Uterus (tissue), 4 donors: ENCODE measurements at places on chromosomes 13 and 19. TPM values are rescaled to one million over a fixed set of nuclear protein-coding genes. Genes with fewer than 3 reads are reported as not detected.

DNA sequence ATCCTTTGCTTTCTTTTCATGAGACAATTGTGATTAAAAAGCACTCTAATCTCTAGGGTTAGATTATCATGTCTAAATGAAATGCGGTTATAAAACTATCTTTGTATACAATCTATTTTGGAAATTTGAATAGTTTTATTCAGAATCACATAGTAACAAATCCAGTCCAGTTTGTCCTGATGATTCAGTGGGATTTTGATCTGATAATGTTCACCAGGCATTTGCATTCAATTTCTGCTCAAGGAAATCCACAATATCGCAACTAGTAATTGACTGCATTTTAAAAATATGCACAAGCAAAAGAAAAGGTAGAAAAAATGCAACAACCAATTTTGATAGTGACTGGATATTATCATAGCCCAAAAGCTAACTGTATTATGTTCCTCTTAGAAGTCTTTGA, 63.8 kb downstream of the ITGBL1 start:
- DNase-seq: no peak
- H3K4me1 ChIP-seq: no peaks in the 10 kb centered on the region
- H3K36me3 ChIP-seq: no peaks in the 10 kb centered on the region
- no peak overlapping the region for H3K27ac ChIP-seq
- H3K4me3 ChIP-seq: no peak overlapping the region
- no peaks in the 10 kb centered on the region for H3K27me3 ChIP-seq

- peak overlapping the region; percentile 41 for H3K27ac ChIP-seq
- H3K4me1 ChIP-seq: no peaks in the 10 kb centered on the region
- no peaks in the 10 kb centered on the region for H3K27me3 ChIP-seq
- peak; percentile 17 for DNase-seq
Measured at GRCh38 chr13:51397262-51397941, 55.4 kb downstream of the INTS6 start.

- H3K4me1 ChIP-seq: peaks cover 16% of the 10 kb centered on the region
- H3K27ac ChIP-seq: peak overlapping the region; percentile 78
- H3K4me3 ChIP-seq: no peak overlapping the region
- H3K27me3 ChIP-seq: peaks cover 32% of the 10 kb centered on the region
- H3K36me3 ChIP-seq: no peaks in the 10 kb centered on the region
Measured at GRCh38 chr13:28496188-28496564, 1.2 kb upstream of the FLT1 start.

DNA sequence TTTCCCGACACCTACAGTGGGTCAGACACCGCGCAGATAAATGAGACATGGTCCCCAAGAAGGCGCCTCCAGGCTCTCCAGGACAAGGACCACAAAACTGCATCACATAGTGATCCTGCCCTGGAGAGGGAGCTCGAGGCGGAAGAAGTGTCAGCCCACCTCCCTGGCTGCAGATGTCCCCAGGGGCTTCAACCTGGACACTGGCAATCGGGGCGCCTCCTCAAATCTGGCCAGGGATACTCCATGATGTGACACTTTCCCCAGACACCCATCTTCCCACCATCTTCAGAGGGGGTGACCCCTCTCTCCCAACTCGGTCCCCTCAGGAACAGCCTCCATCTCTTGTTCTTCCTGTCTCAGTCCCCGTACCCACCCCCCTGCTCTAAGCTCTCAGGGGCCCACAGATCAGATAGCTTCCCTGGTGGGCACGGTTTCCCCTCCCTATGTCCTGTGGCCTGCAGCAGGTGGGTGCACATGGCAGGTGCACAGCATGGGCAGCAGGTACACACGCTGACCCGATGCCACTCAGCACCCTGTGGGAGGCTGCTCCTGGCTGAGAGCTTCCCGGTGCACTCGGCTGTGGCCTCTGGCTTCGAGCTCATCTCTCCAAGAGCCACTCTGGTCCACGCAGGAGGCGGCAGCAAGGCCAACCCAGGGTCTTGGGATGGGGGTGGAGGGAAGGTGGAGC, 61.2 kb downstream of the PEPD start:
- no peaks in the 10 kb centered on the region for H3K27me3 ChIP-seq
- DNase-seq: no peak
- no peak overlapping the region for H3K27ac ChIP-seq
- H3K36me3 ChIP-seq: no peaks in the 10 kb centered on the region

DNA sequence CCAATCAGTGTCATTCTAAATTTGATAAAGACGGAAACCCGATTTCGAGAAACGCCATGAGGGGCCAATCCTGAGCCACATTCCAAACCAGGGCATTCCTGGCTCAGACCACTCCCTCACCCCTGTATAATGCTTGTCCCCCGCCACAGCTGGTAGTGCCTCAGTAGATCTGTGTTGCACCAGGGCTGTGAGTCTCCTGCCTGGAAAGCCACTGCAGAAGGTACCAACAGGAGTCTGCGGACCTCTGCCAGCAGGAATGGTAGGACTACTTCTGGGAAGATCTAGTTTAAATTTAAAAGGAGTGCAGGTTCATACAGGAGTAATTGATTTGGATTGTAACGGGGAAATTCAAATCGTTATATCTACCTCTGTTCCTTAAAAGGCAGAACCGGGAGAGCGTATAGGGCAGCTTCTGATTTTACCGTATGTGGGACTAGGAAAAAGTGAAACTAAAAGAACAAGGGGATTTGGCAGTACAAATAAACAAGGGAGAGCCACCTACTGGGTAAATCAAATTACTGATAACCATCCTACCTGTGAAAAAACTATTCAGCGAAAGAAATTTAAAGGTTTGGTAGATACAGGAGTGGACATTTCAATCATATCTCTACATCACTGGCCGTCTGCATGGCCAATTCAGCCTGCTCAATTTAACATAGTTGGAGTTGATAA, 20.8 kb upstream of the ZNF266 start:
- H3K4me3 ChIP-seq: no peak overlapping the region
- no peaks in the 10 kb centered on the region for H3K4me1 ChIP-seq
- no peaks in the 10 kb centered on the region for H3K36me3 ChIP-seq
- no peak overlapping the region for H3K27ac ChIP-seq

GRCh38 chr13:43242040-43242439, 218.7 kb downstream of the DNAJC15 start:
- no peaks in the 10 kb centered on the region for H3K4me1 ChIP-seq
- no peaks in the 10 kb centered on the region for H3K27me3 ChIP-seq
- H3K36me3 ChIP-seq: no peaks in the 10 kb centered on the region
- DNase-seq: no peak
- no peak overlapping the region for H3K4me3 ChIP-seq
- H3K27ac ChIP-seq: no peak overlapping the region

Gene CBARP
- not detected for total RNA-seq

DNA sequence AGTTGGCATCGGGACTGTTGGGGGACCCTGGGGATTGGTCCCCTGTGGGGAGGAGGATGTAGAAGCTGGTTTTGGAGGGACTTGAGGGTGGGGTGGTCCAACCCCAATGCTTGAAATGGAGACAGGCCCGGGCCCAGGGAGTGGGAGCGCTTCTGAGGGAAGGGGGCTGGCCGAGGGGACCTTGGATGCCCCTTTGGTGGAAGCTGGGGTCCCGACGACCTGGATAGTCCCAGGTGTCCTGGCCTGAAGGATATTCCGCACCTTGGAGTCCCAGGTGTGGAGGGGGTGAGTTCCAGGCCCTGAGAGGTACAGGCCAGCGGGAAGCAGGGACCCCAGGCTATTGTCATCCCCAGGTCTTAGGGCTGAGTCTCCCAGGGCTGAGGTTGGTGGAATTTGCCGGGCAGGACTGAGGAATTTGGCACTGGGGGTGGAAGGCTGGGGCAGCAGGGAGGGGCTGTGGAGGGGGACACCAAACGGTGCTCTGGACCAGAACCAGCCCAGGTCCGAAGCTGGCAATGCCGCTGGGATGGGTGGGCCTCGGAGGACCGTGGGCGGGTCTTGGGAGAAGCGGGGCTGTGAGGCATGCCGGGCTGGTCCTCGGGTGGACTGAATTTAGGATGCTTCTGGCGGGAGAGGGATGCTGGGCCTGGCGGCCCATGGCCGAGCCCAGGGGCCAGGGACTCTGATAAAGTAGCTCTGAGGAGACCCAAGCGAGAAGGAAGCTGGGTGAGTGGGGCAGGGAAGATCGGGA, 1.8 kb downstream of the HDGFL2 start:
- H3K27ac ChIP-seq: no peak overlapping the region
- no peaks in the 10 kb centered on the region for H3K4me1 ChIP-seq
- H3K27me3 ChIP-seq: no peaks in the 10 kb centered on the region
- DNase-seq: no peak
